ENCODE measurements at places on chromosomes 7 and 10. TPM values are rescaled to one million over a fixed set of nuclear protein-coding genes. Genes with fewer than 3 reads are reported as not detected.

DNA sequence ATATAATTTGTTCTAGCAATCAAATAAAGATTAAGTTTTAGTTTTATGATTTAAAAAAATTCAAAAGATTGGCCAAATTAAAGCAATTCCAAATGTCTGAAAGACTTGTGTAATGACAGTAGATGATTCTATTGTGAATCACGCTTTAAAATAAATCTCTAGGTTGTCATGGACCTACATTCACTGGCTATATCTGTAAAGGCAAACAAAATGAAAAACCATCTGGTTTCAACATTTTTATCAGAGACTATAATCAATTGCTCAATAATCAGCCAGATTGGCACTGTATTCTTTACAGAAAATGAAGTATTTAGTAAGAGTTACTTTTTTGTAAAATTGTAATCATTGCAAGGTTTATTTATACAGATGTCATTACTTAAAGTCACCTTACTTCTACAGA lies 60.7 kb downstream of the DGKB start:
- no peak for DNase-seq

GRCh38 chr10:117662126-117662525 lies 119.6 kb downstream of the EMX2 start:
- no peak for DNase-seq

GRCh38 chr7:69873512-69873911 lies 275.2 kb downstream of the AUTS2 start:
- no peak for DNase-seq

DNA sequence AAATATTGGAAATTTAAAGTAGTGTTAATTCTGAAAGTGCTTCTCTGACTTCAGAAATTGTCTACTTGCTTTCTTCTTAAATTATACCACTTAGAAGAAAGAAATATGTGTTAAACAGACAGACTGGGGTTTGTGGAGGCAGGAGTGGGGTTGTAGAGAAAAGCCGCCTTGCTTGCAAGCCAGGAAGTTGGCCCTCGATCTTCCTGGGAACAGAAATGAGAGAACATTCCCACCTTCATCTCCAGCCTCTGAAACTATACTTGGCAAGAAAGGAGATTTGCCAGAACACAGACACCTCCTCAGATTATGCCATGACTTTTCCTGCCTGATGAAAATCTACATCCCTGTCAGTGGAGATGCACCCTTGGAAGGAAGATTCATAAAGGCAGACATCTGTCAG lies 171.2 kb upstream of the CHRM2 start:
- no peak for DNase-seq

DNA sequence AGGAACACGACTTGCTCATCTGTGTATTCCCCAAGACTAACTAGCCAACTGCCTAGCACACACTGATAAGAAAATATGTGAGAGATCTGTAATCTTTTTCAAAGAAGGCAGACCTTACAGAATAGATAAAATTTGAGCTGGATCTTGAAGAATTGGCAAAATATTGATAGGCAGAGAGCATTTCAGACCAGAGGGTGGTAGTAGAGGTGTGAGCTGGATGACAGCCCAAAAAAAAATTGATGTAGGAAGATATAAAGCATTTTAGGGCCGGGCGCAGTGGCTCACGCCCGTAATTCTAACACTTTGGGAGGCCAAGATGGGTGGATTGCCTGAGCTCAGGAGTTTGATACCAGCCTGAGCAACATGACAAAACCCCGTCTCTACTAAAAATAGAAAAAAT lies 1.2 kb upstream of the ZNF746 start:
- no peak for DNase-seq

DNA sequence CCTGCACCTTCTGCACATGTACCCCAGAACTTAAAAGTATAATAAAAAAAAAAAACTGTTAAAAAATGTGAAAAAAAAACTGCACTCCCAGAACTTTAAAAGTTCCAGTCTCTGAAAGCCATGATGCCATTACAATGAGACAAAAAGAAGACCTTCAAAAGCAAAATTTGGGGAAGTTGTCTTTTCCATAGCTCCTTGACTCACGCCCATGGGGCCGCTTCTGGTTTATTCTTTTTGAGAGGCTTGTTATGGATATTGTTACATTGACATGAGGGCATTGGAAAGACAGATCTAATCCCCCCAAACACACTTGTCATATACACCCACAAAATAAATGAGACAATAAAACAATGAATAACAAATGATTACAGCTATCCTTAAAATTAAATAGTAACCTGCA lies 798 bp downstream of the BLNK start:
- DNase-seq = no peak

DNA sequence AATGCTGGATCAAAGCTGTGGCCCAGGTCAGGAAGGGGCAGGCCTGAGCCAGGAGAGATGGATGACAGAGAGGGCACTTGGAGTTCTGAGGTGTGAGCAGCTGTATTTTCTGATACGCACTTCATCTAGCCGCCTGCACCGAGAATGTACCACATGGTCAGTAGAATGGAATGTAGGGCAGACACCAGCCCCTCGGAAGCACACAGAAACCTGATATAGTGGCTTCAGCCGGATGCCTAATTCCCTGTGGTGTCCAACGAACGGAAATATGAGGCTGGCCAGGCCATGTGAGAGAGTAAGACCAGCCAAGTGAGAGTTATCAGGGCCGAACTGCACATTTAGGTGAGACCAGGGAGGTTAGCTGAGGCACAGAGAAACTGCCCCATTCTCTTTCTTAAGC lies 46.7 kb upstream of the PLCE1 start:
- no peak for DNase-seq

GRCh38 chr10:67603701-67604100 lies 92.3 kb downstream of the CTNNA3 start:
- DNase-seq = no peak

DNA sequence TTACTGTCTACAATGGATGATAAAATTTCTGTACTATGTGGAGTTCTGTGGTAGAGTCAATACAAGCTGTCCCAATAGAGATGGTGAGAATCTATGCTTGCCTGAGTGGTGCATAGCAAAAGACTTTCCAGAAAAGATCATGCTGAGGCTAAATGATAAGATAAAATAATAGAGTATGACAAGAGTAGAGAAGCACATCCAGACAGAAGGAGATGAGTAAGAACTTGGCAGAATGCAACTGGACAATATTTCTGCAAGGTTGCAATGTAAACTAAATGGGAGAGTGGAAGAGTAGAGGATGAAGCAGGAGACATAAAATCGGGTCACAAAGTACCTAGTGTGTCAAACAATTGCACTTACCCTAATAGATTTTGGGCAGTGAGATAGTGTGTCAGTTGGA lies 347.6 kb downstream of the MDFIC start:
- no peak for DNase-seq

GRCh38 chr10:90959826-90960225 lies 38.9 kb upstream of the ANKRD1 start:
- DNase-seq = no peak

GRCh38 chr10:62653254-62653653 lies 151.3 kb upstream of the ADO start:
- DNase-seq = no peak

DNA sequence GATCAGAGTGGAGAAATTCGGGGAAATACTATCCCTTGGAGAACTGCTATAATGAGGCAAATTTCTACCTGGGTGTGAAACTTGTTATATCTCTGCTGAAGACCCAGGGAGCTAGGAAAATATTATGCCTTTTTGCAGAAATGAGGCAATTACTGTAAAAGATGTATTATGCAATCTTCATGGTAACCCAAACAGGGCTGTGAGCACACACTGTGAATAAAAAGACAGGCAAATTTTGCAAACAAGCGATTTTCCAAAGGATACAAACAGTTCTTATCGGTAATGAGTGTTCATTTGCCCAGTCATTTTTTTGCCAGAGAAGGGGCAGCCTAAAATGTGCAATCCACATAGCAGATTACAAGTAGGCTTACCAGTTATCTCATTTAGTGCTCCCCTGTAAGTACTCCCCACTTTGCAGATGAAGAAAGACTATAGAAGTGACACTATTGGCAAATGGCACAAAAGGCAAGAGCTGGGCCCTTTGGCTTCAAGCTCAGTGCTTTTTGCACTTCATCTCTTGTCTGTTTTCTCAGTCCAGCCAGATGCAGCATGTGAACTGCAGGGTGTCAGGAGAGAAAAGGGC lies 205.8 kb downstream of the HECW1 start:
- no peak for DNase-seq

DNA sequence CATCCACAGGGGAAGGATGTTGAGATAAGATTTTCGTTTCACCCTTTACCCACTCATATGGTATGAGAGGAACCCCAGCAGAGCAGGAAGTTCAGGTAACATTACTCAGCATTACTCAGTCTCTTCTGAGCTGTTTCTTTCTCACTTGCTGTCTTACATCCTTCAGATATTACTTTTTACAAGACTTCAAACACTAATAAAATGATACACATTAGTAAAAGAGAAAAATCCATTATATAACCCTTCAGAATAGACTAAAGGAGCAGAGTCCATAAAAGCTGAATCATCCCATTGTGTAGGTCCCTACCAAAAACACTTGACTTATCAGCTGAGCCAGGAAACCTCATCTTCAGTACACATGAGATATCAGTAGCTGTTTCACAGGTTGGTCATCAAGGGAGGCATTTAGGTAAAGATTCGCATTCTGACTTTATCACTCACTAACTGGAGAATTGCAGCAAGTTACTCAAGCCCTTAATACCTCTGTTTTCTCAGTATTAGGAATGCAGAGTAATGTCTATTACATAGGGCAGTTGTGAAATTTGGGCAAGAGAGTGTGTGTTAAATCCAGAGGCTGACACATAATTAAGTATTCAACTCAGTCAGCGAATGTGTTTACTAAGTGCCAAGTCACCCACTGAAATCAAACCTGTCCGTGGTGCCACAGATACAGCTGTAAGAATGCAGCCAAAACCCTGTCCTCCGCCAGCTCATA lies 44.7 kb downstream of the KLF6 start:
- peak; percentile 38 for DNase-seq

- peak; percentile 79 for DNase-seq
These were observed at the start of gene ZNF503 for GRCh38 chr10:75401569-75402485. TSS of gene ZNF503 (minus strand) at chr10:75401764. CDS start at chr10:75401419, 345 bp downstream.

- peak; percentile 72 for DNase-seq
These were observed 58.9 kb downstream of the FRMPD2 start for GRCh38 chr10:48215486-48216203.

GRCh38 chr10:11713963-11714362 lies 28.2 kb upstream of the ECHDC3 start:
- DNase-seq = no peak

DNA sequence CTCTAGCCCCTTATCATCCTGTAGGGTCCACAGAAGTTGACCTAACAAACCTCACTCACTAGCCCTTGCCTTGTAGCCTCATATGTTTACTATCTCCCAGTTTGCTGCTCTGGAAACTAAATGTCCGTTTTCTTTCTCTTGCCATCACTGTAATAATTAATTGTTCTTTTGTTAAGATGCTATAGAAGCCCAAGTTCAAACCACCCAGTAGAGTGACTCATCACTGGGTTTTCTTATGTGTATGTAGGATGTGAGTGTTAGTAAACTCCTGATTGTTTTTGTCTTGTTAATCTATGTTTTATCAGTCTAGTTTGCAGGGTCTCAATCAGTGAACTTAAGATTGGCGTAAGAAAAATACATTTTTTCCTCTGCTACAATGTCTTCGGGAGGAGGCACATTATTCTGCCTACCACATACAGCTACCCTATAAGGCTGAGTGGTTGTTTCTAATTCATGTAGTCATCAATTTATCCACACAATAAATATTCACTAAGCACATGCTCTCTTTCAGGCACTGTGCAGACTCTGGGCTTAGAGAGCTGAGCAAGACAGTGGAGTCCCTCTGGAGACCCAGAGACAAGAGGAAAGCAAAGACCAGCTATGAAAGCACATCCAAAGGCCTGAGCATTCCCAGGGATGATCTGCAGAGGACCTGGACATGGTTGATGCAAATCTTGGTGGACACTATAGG lies 474.1 kb upstream of the AKR1E2 start:
- no peak for DNase-seq

- DNase-seq = peak; percentile 91
These were observed 538 bp downstream of the TRIM8 start for GRCh38 chr10:102644646-102645387.

DNA sequence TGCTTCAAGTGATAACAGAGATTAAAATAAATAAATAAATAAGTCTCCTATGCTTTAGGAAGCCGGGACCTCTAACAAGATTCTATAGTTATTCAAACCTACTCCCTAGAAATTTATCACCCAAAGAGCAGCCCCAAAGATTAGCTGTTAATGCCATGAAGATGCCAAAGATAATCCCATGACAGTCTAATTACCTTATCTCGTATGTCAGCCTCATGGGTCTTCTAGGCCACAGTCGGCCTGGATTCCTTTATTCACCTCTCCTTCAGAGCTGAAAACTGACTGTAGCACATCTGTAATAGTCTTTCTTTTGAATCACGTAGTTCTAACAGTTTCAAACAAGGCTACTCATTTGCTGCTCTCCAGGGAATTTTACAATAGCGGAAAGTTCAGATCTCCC lies 24.2 kb downstream of the COL1A2 start:
- DNase-seq = no peak

DNA sequence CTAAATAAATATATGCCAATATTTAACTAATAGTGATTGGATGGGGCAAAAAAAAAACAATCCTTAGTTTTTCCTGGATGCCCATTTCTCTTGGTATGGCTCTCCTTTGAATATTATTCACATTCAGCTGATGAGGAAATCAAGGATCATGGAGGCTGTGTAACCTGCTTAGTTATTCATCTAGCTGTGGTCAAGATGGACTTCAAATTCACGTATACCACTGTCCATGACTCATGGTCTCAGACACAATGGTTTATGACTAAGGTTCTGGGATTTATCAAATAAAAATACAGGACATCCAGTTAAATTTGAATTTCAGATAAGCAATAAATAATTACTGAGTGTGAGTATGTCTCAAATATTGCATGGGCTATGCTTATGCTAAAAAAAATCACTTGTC lies 191.5 kb upstream of the CELF2 start:
- DNase-seq = no peak

DNA sequence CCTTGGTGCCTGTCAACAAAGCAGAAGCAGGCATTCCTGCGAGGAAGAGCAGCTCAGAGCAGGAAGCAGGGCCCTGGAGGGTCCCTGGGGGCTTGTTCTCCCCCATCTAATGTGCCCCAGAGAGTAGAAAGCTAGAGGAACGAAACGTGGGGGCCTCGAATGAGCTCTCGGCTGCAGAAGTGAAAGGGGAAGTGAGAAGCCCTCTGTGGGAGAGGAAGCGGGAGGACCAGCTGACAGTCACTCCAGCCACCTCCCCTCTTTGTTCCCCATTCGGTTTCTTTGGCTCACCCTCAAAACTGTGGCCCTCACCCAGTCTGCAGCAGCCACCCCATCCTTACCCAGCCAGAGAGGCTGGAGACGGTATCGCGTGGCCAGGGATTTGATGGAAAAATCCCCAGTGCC lies 25.0 kb downstream of the C10orf105 start:
- DNase-seq = peak; percentile 42

CNPY1 gene
- total RNA-seq = not detected

SPDYE6 gene
- not detected for total RNA-seq

PRLHR gene
- total RNA-seq = not detected

TAS2R60 gene
- total RNA-seq = not detected

PRPS1L1 gene
- not detected for total RNA-seq

CCT6A gene
- 182 TPM for total RNA-seq

DDIT4 gene
- total RNA-seq = 1,039 TPM

RHOBTB1 gene
- total RNA-seq = 0.21 TPM

ITIH5 gene
- not detected for total RNA-seq

ZNF273 gene
- 13.3 TPM for total RNA-seq

LRIT1 gene
- not detected for total RNA-seq

Data from activated CD4-positive, alpha-beta T cell treated with anti-CD3 and anti-CD28 coated beads for 36 hours (primary cell).